ENCODE measurements at places on chromosomes 7 and 10.

GRCh38 chr7:139515266-139515665, 8.2 kb upstream of the CLEC2L start:
- H3K4me1 ChIP-seq, result no peaks in the 10 kb centered on the region
- DNase-seq, result no peak
- no peaks in the 10 kb centered on the region for H3K27me3 ChIP-seq

DNA sequence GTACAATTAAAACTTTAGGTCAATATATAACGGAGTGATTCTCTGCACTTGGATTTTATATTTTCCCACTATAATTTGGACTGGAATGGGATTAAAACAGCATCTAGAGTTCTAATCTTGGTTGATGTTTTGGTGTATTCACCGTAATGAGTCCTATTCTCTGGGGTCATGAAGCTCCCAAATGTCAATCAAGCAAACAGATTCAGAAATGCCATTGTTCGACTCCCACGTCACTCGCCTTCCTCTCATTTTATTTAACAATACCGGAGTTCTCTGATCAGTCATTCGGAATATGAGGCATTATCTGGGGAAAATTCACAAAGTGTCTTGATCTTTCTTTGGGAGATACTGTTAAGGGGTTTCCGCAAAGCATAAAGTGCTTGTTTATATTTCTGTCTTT, 26.5 kb downstream of the SKIDA1 start:
- no peaks in the 10 kb centered on the region for H3K27me3 ChIP-seq
- H3K36me3 ChIP-seq, result no peaks in the 10 kb centered on the region
- H3K27ac ChIP-seq, result no peak overlapping the region
- no peak for DNase-seq

DNA sequence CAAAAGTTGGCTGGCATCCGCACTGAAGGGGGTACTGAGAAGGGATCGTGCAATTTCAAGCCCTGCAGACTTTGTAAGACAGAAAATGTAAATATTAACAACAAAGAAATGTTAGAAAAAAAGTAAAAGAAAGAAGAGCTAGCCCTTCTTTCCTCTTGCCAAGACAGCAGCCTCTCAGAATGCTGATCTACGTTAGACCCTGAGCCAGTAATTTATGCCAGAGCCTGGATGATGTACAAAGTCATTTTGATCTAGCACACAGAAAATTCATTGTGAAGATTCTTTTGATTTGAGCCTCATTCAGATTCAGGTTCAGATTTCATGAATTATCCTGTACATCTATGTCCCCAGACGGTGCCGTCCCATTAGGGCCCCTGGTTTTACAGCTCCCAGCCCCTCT, 105.2 kb downstream of the PRKCQ start:
- H3K4me3 ChIP-seq, result no peak overlapping the region
- no peaks in the 10 kb centered on the region for H3K36me3 ChIP-seq
- H3K27me3 ChIP-seq, result no peaks in the 10 kb centered on the region
- peaks cover 24% of the 10 kb centered on the region for H3K4me1 ChIP-seq
- no peak overlapping the region for H3K27ac ChIP-seq
- DNase-seq, result no peak

DNA sequence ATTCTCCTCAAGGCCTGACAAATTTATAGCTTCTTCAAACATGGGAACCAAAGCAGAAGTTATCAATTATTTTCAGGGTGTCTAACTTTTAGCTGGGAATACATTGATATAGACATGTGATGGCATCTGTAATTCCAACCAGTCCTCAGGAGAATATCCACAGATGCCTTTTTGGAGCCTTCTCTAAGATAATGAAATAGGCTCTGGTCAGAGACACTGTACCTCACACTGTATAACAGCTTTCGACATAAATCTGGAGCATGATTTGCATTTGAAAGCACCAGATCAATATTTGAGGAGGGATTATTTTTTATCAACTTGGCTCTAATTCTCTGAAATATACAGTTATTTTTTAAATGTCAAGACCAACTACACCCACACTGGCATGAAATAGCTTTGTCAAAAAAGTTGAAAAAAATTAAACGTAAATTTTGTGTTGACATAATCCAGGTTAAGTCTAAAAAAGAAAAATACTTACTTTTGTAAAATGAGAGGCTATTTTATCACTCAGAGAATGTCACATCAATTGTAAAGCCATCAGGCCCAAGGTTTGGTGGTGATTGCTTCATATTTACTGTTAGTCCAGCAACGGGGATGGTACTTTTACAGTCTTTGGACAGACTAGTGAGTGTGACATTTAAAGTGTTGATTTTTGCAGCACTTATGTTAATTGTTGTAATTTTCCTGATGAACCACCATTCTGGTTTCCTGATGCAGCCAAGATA, 177.0 kb upstream of the SP8 start:
- H3K4me1 ChIP-seq, result no peaks in the 10 kb centered on the region
- no peak overlapping the region for H3K4me3 ChIP-seq
- H3K27ac ChIP-seq, result no peak overlapping the region
- no peak for DNase-seq

DNA sequence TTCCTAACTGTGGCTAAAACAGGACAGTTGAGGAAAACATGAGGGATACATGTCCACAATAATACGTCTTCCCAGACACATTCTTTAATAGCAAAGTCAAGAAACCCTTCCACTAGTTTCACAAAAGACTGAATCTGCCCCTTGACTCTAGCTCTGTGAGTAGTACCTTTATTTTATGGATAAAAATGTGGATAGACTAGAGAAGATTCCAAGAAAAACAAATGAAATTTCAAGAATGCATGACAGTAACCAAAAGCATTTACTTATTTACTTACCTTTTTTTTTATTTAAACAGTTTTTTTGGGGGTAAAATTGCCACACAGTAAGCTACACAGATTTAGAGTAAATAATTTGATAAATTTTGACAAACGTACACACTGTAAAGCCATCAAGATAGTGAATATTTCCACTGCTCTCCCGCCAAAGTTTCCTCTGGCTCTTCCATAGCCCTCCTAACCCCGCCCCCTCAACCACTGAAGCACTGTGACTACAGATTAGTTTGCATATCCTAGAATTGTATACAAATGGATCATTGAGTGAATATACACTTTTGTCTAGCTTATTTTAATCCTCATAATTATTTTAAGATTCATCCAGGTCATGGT, 420.4 kb upstream of the ZMIZ1 start:
- H3K27ac ChIP-seq, result no peak overlapping the region
- H3K27me3 ChIP-seq, result no peaks in the 10 kb centered on the region
- H3K4me3 ChIP-seq, result no peak overlapping the region
- no peaks in the 10 kb centered on the region for H3K4me1 ChIP-seq

GRCh38 chr10:46028584-46029460, 1.6 kb downstream of the NCOA4 start:
- H3K4me1 ChIP-seq, result peaks cover 24% of the 10 kb centered on the region
- no peaks in the 10 kb centered on the region for H3K36me3 ChIP-seq
- H3K4me3 ChIP-seq, result peak overlapping the region; percentile 81
- H3K27ac ChIP-seq, result peak overlapping the region; percentile 92
- no peak for DNase-seq

- H3K27ac ChIP-seq, result no peak overlapping the region
- H3K4me1 ChIP-seq, result no peaks in the 10 kb centered on the region
- H3K27me3 ChIP-seq, result peaks cover 4% of the 10 kb centered on the region
- H3K4me3 ChIP-seq, result no peak overlapping the region
- no peak for DNase-seq
- H3K36me3 ChIP-seq, result no peaks in the 10 kb centered on the region
These were observed 47.3 kb downstream of the TFPI2 start for GRCh38 chr7:93843260-93843659.

DNA sequence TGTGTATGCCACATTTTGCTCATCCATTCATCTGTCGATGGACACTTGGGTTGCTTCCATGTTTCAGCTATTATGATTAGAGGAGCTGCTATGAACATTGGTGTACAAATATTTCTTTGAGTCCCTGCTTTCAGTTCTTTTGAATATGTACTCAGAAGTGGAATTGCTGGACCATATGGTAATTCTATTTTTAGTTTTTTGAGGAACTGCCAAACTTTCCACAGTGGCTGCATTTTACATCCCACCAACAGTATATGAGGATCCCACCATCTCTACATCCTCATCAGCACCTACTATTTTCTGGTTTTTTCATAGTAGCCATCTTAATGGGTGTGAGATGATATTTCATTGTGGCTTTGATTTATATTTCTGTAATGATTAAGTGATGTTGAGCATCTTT, 44.7 kb upstream of the ZMIZ2 start:
- no peak overlapping the region for H3K4me3 ChIP-seq
- peaks cover 20% of the 10 kb centered on the region for H3K36me3 ChIP-seq
- H3K27me3 ChIP-seq, result no peaks in the 10 kb centered on the region
- H3K27ac ChIP-seq, result no peak overlapping the region
- no peak for DNase-seq
- H3K4me1 ChIP-seq, result no peaks in the 10 kb centered on the region

DNA sequence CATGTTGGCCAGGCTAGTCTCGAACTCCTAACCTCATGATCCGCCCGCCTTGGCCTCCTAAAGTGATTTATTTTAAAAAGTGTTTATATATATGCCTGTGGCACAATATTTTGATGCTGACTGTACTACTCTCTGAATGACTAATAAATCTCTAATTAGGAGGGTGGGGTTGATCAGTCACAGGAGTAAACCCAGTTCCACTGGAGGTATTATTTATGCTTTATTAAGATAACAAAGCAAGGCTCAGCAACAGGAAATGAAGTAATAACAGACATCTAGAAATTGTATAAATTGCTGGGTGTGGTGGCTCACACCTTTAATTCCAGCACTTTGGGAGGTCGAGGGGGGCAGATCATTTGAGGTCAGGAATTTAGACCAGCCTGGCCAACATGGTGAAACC, 26.0 kb upstream of the MCU start:
- no peaks in the 10 kb centered on the region for H3K27me3 ChIP-seq
- peaks cover 9% of the 10 kb centered on the region for H3K4me1 ChIP-seq
- H3K4me3 ChIP-seq, result no peak overlapping the region
- H3K27ac ChIP-seq, result peak overlapping the region; percentile 58
- peak; percentile 55 for DNase-seq

DNA sequence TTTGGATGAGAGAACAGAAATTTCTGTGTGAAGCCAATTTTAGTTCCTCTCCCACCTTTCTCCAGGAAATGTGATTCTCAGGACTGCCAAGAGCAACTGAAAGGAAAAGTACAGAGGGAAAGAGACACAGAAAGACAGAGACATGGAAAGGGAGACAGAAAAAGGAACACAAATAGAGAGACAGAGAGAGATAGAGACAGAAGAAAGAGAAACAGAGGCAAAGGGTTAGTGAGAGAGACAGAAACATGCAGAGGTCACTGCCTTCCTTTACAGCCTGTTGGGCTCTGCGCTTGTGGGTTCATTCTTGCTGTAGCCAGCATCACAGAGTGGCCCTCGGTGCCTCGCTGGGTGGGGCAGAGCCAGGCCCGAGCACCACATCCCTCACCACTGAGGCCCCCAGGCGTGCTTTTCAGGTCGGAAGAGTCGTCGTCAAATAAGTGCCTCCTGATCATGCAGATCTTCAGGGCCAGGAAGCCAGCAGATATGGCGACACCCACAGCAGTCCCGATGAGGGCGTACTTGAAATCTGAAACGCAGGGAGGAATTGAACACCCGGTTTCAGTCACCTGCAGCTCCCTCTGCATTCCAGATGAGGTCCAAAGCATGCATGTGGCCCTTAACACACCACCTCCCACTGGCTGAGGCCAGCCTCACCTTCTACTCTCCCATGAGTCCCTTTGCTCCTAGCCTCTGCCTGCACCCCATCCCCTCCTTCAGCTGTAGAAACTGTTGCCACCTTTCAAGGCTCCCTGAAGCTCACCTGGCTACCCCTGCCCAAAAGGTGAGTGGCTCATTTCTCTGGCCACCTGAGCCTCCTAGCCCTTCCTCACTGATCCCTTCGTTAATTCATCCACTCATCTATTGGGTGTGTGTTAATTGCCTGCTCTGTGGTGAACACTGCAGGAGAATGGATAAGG, 21.4 kb downstream of the TMEM273 start:
- H3K36me3 ChIP-seq, result no peaks in the 10 kb centered on the region
- H3K4me3 ChIP-seq, result no peak overlapping the region
- H3K27ac ChIP-seq, result no peak overlapping the region
- no peak for DNase-seq
- H3K4me1 ChIP-seq, result no peaks in the 10 kb centered on the region

GRCh38 chr7:83032195-83032594, 130.5 kb downstream of the PCLO start:
- H3K36me3 ChIP-seq, result no peaks in the 10 kb centered on the region
- no peaks in the 10 kb centered on the region for H3K4me1 ChIP-seq
- no peak overlapping the region for H3K4me3 ChIP-seq
- no peak for DNase-seq
- no peaks in the 10 kb centered on the region for H3K27me3 ChIP-seq

DNA sequence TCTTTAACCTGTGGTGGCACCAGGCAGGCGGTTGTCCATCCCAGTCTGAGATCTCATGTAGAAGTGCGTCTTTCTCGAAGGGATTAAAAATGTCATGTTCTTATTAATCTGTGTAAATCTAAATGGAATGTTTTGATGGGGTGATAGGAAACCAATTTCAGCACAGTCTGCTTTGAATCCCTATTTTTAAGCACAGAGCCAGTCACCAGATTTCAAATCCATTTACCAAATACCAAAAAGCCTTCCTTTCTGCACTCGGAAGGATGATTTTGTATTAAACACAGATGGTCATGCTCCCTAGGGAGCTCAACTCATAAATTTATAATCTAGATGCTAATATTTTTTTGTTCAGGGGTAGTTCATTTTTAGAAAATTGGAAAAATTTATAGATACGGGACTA, 160.6 kb upstream of the AOAH start:
- no peak overlapping the region for H3K27ac ChIP-seq
- no peak for DNase-seq
- H3K4me1 ChIP-seq, result peaks cover 14% of the 10 kb centered on the region
- H3K4me3 ChIP-seq, result no peak overlapping the region

DNA sequence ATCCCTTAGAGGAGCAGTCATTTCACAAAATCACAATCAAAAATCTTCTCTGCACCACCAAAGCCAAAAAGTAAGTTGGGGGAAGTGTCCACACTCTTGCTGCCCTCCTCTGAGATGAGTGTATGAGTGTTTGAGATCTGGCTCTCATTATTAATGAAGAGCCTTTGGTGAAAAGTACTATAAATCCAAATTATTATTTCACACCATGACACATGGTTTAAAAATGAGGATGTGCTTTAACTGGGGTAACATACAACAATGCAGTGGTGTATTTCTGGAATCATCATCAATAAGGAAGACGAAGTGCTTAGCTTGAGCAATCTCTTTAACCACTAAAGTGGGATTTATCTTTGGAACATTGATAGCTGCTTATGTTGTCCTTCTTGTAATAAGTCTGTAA, 114.2 kb upstream of the ADAM12 start:
- H3K27ac ChIP-seq, result no peak overlapping the region
- H3K4me1 ChIP-seq, result no peaks in the 10 kb centered on the region
- no peaks in the 10 kb centered on the region for H3K36me3 ChIP-seq
- H3K4me3 ChIP-seq, result no peak overlapping the region
- DNase-seq, result no peak

GRCh38 chr10:10780746-10781145, 236.9 kb upstream of the CELF2 start:
- no peak for DNase-seq
- H3K4me3 ChIP-seq, result no peak overlapping the region
- no peaks in the 10 kb centered on the region for H3K27me3 ChIP-seq
- H3K27ac ChIP-seq, result no peak overlapping the region
- H3K36me3 ChIP-seq, result peaks cover 14% of the 10 kb centered on the region

GRCh38 chr7:78323118-78323517, 524.5 kb downstream of the PHTF2 start:
- DNase-seq, result no peak
- H3K27ac ChIP-seq, result no peak overlapping the region
- no peaks in the 10 kb centered on the region for H3K36me3 ChIP-seq
- H3K27me3 ChIP-seq, result no peaks in the 10 kb centered on the region
- H3K4me1 ChIP-seq, result no peaks in the 10 kb centered on the region

- DNase-seq, result no peak
- no peaks in the 10 kb centered on the region for H3K27me3 ChIP-seq
- no peaks in the 10 kb centered on the region for H3K36me3 ChIP-seq
- H3K4me3 ChIP-seq, result no peak overlapping the region
These were observed 1407.5 kb upstream of the LRRTM3 start for GRCh38 chr10:65518379-65518778.
